Activated T-helper 17 cell treated with anti-CD3 and anti-CD28 coated beads, Interleukin-2, amount 50 U/mL, for 72 hours (primary cell): ENCODE measurements at places on chromosomes 5 and 9. TPM values are rescaled to one million over a fixed set of nuclear protein-coding genes. Genes with fewer than 3 reads are reported as not detected.

The PDLIM4 gene
- total RNA-seq = not detected

The THOC3 gene
- 122 TPM for total RNA-seq

The CCDC183 gene
- 0.41 TPM for total RNA-seq

The SHOC1 gene
- not detected for total RNA-seq

The GPR21 gene
- total RNA-seq = 0.95 TPM

The PCDHGB6 gene
- total RNA-seq = not detected

GRCh38 chr9:9730174-9730573, 882.6 kb downstream of the PTPRD start:
- no peak for ATAC-seq

DNA sequence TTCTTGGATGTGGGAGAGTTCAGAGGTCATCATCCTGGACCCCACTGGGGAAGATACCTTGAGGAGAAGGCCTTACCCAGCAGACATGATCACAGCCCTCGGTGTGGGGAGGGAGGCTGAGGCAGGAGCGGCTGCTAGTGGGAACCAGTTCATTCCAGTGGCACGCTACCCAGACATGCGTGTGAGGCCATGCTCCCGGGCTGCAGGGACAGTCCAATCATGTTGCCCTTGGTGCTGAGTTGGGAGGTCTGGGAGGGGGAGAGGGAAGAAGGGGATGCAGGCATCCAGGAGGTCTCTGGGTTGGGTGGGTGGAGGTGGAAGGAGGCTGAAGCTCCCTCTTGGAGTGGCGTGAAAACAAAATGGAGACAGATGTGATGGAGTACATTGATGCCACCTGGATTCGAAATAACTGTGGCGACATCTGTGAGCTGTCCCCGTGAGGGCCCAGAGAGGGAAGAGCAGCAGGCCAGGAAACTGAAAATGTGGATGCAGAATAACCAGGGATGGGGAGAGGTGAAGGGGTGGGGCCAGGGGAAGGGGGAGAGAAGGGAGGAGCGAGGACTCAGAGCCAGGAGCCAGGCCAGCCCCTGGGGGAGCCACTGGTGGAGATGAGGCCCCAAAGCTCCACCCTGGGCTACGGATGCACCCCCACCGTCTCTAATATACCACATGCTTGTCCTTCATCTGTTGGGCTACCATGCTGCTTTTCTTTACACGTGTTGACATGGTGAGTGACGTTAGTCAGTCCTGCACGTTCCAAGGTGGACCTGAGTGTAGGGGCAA, 16.2 kb downstream of the NDUFS6 start:
- no peak for ATAC-seq

GRCh38 chr5:105088961-105089360, 1526.4 kb upstream of the NUDT12 start:
- ATAC-seq = no peak

DNA sequence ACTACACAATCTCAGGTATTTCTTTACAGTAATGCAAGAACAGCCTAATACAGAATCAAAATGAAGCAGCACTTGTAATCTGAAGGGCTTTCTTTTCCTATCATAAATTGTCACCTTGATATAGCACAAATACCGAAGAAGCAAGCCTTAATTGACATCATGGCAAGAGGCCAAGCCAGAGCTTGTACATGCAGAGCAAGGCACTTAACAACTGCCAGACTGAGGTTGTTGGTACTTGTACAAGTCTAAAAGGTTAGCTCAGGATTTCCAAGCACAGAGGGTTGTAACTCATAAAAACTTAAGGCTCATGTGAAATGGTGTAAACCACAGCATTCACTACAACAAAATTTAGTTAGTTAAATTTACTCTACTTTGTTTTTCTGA, 158.8 kb upstream of the SPEF2 start:
- no peak for ATAC-seq

DNA sequence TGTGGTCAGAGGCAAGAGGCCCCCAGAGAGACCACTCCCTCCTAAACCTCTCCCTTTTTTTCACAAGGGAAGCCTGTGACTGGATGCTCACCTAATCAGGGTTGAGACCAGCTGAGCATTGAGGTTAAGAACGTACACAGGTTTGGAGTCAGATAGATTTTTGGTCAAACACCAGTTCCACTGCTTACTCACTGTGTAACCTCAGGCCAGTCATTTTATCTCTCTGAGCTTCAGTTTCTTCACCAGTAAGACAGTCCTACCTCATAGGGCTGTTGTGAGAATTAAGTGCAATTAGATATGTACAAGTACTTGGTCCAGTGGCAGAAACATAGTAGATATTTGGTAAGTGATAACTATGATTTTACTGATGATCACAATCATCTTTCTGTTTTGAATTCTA, 256.8 kb downstream of the CDK5RAP2 start:
- peak; percentile 47 for ATAC-seq

GRCh38 chr5:158876263-158876942, 223.3 kb downstream of the EBF1 start:
- ATAC-seq = no peak

- no peak for ATAC-seq
Measured at GRCh38 chr9:30015073-30015472, 2369.4 kb upstream of the ACO1 start.

DNA sequence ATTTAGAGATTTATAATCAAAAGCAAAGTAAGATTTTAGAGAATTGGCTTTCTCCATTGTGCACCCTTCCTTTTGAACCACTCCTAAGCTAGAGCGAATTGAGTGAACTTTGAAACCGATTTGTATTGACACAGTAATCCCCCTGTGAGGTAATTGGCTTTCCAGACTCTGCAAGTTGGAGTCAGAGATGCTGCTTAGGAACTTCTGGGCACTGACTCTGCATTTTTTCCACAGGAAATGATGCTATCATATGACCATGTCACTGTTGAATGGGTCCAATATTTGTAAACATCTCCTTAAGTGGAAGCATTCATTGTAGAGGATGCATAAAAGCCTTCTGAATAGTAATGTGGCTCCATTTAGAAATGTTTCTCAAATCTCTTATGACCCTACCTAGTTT, 394.4 kb upstream of the ZNF608 start:
- ATAC-seq = no peak

DNA sequence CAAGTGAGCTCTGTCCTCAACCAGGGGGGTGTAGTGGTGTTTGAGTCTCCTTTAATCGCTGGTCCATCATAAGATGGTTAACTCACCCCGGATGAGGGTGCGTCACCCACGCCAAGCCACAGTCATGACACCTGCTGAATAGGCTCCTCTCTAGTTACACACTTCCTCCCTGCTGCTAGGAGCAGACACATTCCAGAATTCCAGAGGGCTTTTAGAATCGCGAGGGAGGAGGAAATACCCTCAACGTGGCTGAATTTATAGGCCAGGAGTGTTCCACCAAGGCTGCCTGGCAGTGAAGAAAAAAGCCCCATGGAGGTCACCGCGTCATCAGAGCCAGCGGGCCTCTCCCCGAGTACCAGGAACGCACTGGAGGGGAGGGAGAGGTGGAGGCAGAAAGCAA, 5.1 kb downstream of the GLRX start:
- ATAC-seq = peak; percentile 72

GRCh38 chr9:126470241-126470993, 143.3 kb upstream of the LMX1B start:
- ATAC-seq = peak; percentile 68

DNA sequence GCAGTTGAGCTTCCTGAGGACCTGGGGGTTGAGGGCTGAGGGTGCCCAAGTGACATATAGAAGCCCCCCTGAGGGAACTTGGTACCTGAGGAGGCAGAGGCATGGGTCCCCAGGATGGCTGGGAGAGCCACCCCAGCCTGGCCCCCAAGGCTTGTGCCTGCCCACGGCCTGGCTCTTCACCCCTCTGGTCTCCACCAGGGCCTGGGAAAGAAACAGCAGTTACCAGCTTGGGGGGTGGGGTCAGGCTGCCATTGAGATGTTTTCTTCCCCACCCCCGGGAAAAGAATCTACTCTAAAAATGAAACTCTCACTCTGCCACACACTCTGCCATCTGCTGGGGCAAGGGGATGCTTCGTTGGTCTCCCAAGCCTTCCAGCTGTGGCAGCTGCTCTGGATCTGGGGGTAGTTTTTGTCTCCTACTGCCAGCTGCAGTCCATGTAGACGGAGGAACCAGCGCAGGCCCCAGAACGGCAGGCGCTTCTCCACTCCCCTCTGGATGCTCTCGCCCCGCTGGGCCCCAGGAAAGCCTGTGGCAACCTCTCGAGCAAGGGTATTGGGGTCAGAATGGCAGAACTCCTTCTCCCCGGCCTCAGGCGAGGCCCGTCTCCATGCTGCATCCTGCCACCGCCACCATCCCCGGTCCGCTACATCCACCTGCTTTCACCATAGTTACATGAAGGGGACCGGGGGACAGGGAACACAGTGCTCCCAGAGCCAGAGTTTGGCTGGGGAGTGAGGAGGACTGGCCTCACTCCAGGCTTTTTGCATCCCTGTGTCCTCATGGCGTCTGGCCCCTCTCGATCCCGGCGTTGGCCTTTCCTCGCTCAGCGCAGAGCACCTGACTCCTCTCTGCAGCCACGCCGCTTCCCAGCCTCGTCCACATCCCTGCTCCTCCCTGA, 123.5 kb downstream of the DAB2IP start:
- ATAC-seq = no peak

DNA sequence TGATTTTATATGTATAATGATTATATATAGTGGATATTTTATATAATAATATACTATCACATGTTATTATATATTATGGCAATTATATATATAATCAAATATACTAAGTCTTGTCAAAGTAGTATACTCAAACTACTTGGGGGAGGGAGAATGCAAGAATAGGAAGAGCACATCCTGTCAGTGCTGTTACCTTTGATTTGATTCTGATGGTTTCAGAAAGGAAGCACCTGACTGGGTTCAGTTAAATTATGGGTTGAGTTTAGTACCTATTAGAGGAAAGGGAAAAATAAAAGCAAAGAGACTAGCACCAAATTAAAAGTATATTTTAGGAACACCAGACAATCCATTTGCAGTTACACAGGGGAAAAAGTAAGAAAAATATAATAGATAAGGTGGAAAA, 107.6 kb downstream of the GRIA1 start:
- no peak for ATAC-seq

DNA sequence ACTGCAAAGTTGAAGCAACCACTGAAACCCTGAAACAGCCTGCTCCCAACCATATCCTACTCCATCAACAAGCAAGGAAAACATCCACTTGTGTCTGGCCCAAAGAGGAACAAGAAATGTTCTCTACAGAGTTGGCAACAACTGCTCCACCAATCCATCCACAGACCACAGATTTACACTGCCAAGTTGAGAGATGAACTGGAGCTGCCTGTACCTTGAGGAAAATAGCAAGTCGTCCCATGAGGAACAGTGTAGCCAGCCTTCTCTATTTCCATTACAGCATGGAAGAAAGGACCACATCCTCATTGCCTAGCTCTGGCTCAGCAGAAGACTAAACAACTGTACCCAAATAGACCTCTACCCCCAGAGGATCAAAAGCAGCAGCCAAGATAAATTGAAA, 60.4 kb downstream of the DEPDC1B start:
- no peak for ATAC-seq

- ATAC-seq = no peak
Measured at GRCh38 chr5:2629045-2629444, 122.4 kb downstream of the IRX2 start.

- no peak for ATAC-seq
Measured at GRCh38 chr9:110317911-110318310, 19.8 kb downstream of the TXNDC8 start.

- ATAC-seq = no peak
Measured at GRCh38 chr9:109003116-109003515, 10.2 kb downstream of the CTNNAL1 start.

DNA sequence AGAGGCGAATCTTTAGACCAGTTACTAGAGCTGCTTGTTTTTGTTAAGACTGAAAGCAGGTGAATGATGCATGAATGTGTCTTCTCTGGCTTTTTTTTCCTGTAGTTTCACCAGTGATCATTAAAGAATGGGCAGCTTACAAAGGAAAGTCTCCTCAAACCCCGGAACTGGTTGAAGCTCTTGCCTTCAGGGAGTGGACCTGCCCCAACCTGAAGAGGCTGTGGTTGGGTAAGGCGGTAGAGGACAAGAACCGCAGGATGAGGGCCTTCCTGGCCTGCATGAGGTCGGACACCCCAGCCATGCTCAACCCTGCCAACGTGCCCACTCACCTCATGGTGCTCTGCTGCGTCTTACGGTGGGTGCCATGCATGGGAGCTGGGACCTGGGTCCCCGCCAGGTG, 33.3 kb upstream of the PHF2 start:
- ATAC-seq = no peak

DNA sequence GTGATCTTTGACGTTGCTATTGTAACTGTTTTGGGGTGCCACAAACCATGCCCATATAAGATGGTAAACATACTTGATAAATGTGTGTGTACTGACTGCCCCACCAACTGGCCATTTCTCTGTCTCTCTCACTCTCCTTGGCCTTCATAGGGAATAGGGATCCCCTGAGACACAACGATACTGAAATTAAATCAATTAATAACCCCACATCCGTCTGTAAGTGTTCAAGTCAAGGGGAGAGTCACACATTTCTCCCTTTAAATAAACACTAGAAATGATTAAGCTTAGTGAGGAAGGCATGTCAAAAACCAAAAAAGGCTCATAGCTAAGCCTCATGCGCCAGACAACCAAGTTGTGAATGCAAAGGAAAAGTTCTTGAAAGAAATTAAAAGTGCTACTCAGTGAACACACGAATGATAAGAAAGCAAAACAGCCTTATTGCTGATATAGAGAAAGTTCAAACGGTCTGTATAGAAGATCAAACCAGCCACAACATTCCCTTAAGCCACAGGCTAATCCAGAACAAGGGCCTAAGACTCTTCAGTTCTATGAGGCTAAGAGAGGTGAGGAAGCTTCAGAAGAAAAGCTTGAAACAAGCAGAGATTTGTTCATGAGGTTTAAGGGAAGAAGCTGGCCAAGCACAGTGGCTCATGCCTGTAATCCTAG, 111.1 kb downstream of the UGCG start:
- ATAC-seq = no peak

DNA sequence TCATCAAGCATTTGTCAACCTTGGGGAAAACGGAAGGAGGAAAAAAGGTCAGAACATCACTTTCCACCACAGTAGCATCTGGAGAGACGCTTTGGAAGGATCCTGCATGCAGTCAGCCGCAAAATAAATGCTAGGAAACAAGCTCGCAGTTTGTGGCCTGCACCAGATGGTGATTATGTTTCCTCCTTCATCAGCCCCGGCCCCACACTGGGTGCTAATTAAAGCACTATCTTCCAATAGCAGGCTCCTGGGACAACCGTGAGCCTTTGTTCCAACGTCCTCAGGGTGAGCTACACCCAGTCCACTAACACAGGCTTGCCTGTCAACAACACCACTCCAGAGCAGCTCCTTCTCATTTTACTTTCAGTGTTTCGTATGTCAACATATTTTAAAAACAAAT, 64.0 kb downstream of the RNF130 start:
- no peak for ATAC-seq

- ATAC-seq = no peak
Measured at GRCh38 chr9:72982146-72982799, 29.4 kb upstream of the ALDH1A1 start.

DNA sequence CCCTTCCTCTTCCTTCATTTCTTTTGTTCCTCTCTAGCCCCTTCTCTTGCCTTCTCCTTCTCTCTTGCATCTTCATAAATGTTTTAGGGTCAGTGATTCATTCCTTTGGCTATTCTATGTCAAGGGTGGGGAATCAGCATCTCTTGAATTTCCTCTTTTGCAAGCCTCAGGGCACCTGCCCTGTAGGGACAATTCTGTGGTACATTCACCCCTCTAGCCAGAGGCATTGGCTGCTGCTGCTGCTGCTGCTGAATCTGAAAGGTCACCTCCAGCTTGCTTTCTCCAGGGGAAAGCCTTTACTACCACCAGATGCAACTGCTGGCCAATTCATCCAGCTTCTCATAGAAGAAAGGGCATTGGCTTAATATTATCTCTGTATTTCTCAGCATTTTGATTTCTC, 87.3 kb downstream of the INSYN2B start:
- no peak for ATAC-seq
